ENCODE measurements at places on chromosomes 13 and 19.

DNA sequence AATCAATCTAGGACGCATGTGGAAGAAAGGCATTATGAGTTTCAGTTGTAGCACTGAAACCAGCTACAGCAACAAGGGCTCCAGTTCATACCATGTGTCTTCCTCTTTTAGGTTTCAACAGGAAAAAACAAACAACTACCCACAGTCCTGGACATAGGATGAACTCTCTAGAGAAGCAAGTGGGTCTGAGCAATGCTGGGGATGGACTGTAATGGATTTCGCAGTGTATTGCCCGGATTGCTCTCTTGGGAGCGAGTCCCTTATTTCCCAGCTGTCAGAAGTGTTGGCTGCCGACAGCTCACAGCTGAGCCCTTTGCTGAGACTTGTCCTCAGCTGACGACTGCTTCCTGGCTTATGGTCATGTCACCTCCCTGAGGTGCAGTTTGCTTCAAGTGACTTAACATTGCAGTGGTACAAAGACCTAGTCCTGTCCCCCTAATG lies 12.1 kb upstream of the MYCBP2 start:
- DNase-seq: no peak

- no peak for DNase-seq
Measured at GRCh38 chr13:109288151-109288709, 498.2 kb downstream of the IRS2 start.

- DNase-seq: no peak
Measured at GRCh38 chr13:98419786-98420553, 156.9 kb downstream of the STK24 start.

- no peak for DNase-seq
Measured at GRCh38 chr13:59680429-59681024, 483.2 kb downstream of the DIAPH3 start.

DNA sequence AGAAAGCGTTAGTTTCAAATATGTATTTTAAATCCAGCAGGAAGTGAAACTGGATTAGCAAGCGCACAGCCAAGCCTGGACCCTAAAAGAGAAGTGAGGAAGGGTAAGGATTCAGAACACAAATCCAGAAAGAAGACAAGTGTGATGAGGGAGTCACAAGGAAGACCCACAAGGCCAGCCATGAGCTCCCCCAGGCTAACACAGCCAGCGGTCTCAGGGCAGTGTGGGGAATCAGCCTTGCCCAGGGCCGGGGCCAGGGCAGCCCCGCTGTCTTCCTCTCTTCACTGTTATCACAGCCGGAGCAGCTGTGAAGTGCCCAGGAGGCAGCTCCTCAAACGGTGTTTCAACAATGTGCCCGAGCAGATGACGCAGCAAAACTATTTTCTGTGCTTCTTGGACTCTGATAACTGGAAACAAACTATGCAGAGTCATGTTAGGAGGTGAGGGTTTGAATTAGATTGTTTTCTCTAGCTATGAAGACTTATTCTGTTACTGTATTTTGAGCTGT lies 12.2 kb upstream of the CDC16 start:
- no peak for DNase-seq

DNA sequence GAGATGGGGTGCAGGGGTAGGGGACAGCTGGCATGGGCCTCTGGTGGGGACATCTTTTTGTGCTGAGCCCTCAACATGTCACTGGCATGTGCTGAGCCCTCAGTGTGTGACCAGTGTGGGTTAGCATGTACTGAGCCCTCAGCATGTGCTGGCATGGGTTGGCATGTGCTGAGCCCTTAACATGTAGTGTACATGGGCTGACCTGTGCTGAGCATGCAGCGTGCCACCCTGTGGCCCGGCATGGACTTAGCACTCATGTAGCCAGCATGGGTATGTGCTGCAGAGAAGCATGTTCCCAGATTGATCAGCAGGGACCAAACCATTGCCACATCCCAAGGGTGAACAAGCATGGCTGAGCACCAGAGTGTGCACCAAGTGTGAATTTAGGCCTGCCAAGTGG lies 11.5 kb downstream of the HIPK4 start:
- DNase-seq: no peak

DNA sequence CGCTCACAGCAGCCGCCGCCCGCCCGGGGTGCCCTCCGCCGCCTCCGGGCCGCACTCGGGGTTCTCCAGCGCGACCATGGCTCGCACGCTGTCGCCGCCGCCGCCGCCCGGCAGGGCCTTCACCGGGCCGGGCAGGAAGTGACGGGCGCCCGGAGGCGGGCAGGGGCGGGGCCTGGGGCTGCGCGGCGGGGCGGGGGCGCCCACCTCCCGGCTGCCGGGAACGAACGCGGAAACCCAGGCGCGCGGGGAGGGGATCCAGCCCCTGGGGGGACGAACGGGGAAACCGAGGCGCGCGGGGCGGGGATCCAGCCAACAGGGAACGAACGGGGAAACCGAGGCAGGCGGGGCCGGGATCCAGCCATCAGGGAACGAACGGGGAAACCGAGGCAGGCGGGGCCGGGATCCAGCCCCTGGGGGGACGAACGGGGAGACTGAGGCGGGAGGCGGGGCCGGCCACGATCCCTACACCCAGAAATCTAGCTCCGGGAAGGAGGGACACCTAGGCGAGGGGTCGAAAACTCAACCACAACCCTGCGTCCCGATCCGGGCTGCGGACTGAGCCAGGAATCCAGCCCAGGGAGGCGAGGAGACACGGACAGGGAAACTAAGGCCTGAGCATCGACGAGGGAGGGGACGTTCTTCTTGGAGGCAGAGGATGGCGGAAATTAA lies at the start of gene R3HDM4:
TSS of gene R3HDM4 (minus strand) at position 140 of the 669 bp plus-strand sequence. CDS start at position 78, 62 bp downstream.
- DNase-seq: peak; percentile 81

GRCh38 chr19:30173593-30174356 lies 198.4 kb upstream of the ZNF536 start:
- DNase-seq: no peak
